Heart right ventricle (tissue), 16 donors: ENCODE measurements at places on chromosomes 5 and 9.

GRCh38 chr5:74616236-74617146 is 24.0 kb downstream of the ENC1 start:
- no peak for DNase-seq

DNA sequence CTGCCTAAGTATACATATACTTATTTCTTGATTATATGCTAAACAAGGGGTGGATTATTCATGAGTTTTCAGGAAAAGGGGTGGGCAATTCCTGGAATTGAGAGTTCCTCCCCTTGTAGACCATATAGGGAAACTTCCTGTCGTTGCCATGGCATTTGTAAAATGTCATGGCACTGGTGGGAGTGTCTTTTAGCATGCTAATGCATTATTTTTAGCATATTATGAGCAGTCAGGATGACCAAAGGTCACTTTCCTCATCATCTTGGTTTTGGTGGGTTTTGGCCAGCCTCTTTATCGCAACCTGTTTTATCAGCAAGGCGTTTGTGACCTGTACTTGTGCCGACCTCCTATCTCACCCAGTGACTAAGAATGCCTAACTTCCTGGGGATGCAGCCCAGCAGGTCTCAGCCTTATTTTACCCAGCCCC is 80.9 kb downstream of the ALDH7A1 start:
- no peak for DNase-seq

GRCh38 chr5:144036476-144036875 is 134.0 kb downstream of the YIPF5 start:
- DNase-seq: no peak

- no peak for DNase-seq
These were observed 48.4 kb upstream of the CKMT2 start for GRCh38 chr5:81184749-81185110.
